ENCODE measurements at places on chromosomes 6 and 20. TPM values are rescaled to one million over a fixed set of nuclear protein-coding genes. Genes with fewer than 3 reads are reported as not detected.

DNA sequence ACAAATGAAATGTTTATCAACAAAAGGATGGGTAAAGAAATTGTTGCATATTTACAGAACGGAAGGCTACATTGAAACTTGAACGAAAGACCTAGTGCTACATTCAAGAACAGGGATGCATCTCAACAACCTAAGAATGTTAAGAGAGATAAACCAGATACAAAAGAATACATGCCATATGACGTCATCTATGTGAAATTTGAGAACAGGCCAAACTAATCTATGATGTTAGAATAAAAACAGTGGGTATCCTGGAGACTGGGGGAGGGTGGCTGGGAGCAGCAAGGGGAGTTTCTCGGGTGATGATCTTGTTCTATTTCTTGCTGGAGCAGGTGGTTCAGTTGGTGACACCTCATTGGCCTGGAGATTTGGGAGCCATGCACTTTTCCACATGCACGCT lies 81.5 kb downstream of the SULF2 start:
- no peak for DNase-seq

DNA sequence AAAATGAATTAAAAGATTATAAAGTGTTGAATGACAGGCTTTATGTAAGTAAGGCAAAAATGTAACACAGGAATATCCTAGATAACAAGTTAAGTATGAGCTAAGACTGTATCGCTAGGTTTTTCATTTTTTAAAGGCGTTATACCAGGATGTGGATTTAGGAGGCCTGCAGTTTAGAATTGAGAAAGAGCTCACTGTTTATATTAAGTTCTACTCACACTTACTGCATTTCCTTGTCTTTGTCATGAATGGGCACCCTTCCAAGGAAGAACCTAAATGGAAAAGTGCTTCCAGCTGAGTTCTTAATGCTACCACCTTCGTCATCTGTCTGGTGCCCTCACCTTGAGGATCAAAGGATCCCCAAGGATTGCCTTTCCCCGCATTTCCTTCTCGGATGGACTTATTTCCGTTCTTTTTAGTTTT lies 148.7 kb downstream of the SOX4 start:
- no peak for DNase-seq

GRCh38 chr20:3857405-3857804 lies 10.8 kb downstream of the MAVS start:
- DNase-seq: no peak

RIPOR3 gene
- total RNA-seq: 3.4 TPM

CST5 gene
- total RNA-seq: not detected
